ENCODE measurements at places on chromosomes 11 and 22.

DNA sequence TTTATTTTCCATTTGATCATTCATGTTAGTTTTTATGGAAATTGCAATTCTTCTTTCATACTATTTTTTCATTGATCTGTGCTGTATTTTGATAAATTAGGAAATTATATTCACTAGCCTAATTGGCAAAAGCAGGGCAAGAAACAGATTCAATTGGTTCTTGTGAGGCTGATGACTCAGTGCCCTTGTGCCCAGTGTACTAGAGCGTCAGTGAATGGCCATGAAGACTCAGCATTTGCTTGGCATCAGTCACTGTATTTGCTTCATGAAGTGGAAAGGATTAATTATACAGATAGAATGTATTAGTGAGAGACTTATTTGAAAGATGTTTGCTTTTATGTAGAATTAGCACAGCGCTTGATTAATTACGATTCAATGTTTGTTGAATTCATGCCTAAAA is 31.8 kb downstream of the MRGPRX1 start:
- DNase-seq: no peak

GRCh38 chr22:49850959-49851802 is 2.5 kb upstream of the ZBED4 start:
- DNase-seq: no peak

DNA sequence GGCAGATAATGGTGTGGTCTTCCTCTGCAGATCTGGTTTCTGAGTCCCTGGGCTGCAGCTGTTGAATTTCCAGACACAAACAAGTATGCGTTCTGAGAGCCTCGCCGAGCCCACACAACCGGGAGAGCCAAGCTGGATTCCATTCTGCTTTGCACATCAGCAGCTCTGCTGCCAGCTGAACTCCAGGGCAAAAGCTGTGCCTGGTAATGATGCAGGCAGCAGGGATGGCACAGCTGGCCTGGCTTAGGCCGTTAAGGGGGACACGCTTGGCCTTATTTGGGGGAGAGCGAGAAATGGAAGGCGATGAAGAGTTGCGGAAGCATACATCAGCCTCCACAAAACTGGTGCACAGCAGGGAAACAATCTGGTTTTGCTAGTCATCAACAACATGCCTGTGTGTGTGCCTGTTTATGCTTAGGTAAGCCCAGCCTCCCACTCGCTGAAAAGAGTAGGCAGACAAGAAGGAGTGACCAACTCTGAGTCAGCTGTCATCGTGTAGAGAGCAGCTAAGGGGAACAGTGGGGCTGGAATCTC is 25.1 kb downstream of the ADAMTS8 start:
- no peak for DNase-seq

- no peak for DNase-seq
Observed at GRCh38 chr11:20004866-20005265, 155.4 kb downstream of the DBX1 start.

DNA sequence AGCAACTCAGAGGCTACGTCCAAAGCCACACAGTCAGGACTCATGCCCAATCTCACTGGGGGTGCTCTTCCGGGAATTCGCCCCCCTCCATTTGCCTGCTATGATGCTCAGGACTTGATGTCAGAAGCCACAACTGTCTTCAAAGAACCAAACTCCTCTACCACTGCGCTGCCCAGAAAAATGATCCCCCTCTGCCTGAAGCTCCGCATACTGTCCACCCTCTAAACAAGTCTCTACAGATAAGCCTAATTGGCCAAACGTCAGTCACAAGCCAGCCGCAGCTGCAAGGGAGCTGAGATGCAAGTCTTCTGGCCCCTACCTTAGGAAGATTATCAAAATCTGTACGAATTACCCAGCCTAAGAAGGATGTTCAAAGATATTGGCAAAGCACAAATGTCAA is 294.6 kb downstream of the BUD13 start:
- no peak for DNase-seq

DNA sequence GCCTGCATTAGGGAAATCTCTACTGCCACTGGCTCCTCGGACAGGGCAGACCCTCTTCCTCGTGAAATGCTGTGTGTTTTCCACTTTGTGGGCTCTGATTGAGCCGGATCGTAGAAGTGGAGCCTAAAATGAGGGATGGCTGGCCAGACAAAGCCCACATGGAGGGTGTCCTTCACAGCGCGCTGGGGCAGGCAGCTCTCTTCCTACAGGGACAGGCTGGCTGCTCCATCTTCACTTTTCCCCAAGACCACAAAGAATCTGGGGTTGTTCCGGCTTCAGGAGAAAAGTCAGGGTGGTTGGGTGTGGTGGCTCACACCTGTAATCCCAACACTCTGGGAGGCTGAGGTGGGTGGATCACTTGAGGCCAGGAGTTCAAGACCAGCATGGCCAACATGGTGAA is 94.9 kb downstream of the MORC2 start:
- DNase-seq: no peak

- DNase-seq: no peak
Observed at GRCh38 chr11:119745112-119745511, 16.1 kb upstream of the NECTIN1 start.

GRCh38 chr11:58968251-58968711 is 29.0 kb downstream of the GLYATL1 start:
- DNase-seq: no peak

DNA sequence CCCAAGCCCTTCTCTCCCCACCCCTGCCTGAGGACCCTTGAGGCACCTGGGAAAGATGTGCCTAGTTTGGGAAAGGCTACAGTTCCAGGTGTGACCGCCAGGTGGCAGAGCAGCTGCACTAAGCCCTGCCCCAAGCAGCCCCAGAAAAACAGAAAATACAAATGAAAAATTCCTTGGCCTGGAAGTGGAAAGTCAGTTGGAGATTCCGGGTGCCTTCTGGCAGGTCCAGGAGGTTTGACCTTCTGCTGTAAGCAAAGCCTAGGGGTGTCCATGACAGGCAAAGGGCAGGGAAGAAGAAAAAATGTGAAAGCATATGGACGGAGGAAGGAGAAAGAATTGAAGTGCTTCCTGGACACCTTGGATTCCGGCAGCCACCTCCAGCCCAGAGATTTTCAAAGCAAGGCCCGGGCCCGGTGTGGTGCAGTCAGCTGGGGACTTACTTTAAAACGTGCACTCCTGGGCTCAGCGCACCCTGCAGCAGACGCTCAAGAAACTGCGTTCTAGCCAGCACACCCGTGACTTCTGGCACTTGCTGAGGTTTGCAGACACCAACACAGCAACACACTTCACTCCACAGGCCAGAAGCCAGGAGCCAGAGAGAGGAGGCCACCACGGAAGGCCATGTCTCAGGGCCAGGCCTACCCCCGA is 37.3 kb upstream of the SLC22A12 start:
- DNase-seq: peak; percentile 63

- DNase-seq: no peak
Observed at GRCh38 chr22:41856469-41856868, 23.6 kb downstream of the SREBF2 start.

- DNase-seq: no peak
Observed at GRCh38 chr11:71481101-71481960, 28.3 kb downstream of the NADSYN1 start.

DNA sequence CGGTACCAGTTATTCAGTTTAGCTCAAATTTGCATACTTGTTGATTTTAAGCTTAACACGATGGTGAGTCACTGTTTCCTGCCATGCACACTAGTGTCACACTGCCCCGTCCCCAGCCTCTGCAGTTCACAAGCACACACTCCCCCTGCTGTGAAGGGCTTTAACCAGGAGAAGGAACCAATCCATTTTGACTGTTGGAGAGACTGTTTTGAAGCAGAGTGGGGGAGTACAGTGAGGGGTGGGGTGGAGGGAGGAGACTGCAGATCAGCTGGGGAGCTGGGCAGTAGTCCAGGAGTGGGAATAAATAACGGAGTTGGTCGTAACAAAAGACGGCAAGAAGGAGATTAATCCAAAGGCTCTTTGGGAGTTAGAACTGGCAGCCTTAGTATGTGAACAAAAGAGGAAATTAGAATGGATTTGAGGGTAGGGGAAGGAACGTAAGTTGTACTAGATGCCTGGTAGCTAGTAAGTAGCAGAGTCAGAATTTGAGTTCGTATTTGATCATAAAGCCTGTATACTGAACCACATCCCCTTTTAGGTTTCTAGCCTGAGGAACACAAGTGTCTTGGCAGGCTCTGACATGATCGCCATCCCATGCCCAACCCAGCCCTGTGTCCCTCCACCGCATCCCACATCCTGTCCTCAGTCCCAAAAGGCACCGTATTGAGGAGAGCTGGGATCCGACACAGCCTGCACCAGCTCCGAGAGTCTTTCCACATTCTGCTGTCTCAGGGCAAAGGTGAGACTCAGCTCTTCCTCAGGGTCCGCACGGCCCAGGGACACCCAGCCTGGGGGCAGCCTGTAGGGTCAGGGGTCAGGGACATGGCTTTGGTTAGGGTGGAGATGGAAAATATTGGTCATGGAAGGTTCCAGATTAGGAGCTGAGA is 862 bp downstream of the TPP1 start:
- DNase-seq: peak; percentile 61
